ENCODE measurements at places on chromosomes 2 and 18.
A peak's percentile ranks its signal among the peaks of the same experiment; 100 is the strongest.

DNA sequence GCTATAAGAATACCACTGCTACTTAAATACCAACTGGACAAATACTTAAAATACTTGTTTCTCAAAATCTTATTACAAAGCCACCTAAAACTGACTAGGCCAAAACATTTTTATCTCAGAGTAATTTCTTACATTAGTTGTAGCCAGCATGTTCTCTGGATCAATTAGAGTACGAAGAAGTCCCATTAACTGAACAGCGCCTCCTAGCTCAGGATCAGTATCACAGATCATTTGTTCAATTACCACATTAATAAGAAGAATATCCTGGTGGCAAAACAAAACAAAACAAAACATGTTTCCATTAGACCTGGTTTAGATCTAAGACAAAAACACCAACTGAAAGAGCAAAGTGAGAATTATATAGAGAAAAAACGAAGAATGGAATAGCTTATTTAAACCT is 36.0 kb downstream of the PPP4R3B start:
- no peak for DNase-seq

DNA sequence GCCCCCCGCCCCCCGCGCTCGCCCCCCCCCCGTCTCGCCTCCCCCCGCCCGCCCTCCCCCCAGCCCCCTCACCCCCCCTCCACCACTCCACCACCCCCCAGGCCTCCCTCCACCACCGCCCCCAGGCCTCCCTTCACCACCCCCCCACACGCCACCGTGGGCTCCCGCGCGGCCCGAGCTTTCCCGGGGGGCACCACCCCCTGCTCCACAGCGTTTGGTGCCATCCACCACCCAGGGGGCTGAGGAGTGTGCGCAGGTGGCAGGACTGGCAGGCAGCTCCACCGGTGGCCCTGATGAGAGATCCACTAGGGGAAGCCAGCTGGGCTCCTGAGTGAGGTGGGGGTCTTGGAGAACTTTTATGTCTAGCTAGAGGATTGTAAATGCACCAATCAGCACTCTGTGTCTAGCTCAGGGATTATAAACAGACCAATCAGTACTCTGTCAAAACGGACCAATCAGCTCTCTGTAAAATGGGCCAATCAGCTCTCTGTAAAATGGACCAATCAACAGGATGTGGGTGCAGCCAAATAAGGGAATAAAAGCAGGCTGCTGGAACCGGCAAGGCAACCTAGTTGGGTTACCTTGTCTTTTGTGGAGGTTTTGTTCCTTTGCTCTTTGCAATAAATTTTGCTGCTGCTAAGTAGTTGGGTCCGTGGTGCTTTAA is 43.0 kb upstream of the ITSN2 start:
- DNase-seq, result no peak

DNA sequence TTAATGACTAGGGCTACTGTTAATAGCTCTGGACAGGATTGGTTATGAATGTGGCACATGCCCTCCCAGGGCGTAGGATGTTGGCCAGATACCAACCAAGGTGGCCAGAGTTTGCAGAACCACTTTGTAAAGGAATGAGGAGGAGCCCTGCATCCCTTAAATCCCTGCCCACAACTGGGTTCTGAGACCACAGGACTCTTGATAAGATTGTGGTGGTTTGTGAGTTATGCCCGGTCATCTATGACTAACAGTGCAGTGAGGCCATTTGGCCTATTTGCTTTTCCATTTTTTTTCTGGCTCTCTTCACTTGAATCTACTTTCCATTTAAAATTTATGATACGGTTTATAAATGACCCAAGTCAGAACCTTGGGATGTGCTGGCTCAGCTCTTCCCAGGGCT is 294.5 kb downstream of the PRKCE start:
- DNase-seq, result peak; percentile 94

DNA sequence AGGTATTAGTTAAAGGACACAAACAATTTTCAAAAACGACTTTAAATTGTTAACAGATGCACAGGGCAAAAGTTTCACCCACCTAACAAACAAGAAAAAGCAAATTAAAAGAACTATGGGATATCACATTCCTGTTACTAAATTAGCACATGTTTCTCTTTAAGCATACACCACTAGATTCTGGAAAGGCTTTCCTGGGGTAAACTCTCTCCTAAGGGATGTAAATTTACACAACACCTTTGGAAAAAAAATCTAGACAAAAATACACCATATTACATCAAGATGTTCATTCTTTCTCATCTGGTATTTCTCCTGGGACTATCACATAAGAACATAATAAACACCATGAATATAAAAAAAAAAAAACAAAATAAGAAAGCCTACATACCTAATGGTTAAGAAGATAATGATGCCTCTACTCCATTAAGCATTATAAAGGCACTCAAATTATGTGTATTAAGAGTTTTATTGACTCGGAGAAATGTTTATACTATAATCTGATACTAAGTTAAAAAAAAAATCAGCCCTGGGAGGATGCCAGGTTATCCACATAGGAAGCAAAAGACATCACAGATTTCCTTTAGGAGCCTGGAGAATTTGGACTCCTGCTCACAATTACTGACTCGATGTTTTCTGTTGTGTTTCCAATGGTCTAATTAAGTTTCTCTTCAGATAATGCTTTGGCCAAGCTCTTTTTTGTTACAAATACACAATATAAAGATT is 82.8 kb upstream of the AFF3 start:
- DNase-seq, result no peak

- no peak for DNase-seq
Measured at GRCh38 chr18:25819746-25820363, 270.6 kb downstream of the SS18 start.

DNA sequence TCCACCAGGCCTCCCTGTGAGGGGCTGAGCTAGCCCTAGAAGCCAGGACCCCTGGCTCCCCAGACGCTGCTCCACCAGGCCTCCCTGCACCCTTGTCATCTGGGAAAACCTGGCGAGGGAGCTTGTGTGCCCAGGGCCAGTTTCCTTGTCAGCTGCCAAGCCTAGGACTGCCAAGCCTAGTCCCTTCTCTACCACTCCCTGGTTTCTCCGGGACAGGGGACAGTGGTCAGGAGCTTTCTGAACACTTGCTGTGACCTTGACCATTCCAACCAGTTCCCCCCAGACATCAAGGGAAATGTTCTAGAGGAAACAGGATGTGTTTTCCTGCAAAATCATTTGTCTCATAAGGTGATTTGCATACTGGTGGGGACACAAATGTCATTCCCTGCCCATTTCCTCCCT is 41.3 kb upstream of the MRPL33 start:
- DNase-seq, result no peak

DNA sequence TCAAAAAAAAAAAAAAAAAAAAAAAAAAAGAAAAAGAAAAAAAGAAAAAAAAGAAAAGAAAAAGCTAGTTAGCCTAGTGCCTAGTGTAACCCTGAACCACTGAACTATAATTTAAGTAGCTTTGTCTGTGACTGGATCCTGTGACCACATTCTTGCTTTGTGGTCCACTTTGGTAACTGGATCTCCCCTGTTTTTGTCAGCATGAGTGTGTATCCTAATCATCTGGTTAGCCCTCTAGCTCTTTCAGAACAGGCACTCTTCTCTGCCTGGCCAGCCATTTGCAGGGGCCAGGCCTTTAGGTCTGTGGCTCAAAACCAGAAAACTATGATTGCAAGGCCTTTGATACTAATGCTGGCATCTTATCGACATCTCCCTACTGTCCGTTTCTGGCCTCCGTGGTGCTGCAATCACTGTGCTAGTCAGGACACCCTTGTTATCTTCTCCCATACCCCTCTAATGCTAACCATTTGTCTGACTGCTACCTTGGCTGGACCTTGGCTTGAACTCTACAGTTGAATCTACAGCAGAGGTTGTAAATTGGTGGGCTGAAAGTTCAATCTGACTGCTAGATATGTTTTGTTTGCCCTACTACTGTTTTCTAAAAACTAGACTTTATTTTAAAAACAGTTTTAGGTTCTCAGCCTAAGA is 40.5 kb downstream of the RBKS start:
- no peak for DNase-seq

- peak; percentile 93 for DNase-seq
Measured at GRCh38 chr2:152573168-152573567, 144.1 kb downstream of the PRPF40A start.

DNA sequence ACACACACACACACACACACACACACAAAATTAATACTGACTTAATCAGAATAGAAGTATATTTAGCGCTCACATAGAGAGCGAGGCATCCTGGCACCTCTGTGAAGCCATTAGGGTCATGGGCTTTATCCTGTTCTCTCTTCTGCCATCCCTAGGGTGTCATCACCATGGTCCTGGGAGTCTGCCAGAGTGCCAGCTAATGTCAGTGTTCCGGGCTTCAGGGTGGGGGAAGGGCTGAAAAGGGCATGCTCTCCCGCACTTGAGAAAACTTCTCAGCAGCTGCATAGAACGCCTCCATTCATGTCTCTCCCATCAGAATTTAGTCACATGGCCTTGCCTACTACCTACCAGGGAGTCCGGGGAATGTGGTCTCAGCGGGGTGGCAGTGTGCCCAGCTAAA is 19.7 kb upstream of the DYNC2LI1 start:
- no peak for DNase-seq

DNA sequence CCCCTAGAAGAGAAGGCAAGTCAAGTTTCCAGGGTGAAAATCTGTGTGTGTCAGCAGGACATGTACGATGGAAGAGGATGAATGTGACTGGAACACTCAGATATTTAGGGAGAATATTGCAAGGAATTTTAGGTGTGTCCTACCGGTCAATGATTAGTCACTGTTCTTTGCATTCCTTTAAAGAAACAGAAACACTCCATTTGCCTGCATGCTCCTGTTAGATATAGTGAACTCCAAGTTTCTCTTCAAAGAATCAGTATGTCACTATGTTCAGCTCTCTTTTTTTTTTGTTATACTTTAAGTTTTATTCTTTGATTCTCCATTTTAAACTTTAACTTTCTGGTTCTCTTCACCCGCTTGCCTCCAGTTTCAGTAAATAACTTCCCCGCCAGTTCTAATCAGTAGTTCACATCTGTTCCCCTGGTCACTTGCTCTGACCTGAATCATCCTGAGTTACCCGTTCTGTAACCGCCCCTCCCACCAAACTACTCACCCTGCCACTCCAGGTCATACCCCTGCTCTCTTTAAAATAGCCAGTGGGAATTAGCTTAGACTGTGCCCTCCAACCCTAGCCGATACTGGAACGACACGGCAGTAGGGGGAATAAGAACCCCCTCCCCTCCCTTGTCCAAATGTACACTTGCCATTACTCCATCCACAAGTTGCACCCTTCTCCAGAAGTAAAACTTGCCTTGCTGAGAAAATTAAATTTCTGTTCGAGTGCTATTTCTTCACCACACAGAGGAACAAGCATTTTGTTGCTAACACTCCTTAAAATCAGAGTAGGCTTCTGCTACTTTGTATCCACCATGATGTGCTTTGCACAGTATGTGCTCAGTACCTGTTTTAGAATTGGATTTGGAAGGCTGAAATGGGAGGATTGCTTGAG is 268.4 kb downstream of the METTL4 start:
- DNase-seq, result peak; percentile 23

GRCh38 chr2:237421542-237422116 is 7.7 kb upstream of the COL6A3 start:
- DNase-seq, result peak; percentile 77

DNA sequence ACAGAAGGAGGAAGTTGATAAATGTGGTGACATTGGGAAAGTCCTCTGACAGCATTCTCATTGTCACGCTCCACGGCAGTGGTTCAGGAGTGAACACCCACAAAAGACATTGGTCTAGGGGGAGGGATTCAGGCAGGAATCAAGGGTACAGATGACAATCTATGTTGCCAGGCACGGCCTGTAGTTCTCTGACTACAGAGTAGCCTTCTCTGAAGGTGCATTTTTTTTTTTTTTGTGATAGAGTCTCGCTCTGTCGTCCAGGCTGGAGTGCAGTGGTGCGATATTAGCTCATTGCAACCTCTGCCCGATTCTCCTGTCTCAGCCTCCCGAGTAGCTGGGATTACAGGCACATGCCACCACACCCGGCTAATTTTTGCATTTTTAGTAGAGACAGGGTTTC is 7.4 kb upstream of the MOB1A start:
- DNase-seq, result no peak

DNA sequence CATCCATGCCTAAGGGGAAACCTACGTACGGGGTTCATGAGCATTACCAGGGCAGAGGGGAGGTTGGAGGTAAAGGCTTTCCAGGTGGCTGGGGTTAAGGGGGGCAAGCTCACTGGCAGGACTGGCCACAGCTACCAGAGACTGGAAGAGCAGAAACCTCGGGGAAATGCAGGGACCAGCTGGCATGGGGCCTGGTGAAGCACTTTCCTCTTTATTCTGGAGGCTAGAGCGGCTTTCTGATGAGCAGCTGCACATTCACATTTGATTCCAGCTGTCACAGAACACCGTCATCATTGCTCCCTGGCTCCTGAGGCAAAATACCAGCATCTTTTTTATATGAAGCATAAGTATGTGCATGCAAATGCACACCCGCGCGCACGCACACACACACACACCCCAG is 28.7 kb upstream of the LRRC30 start:
- DNase-seq, result no peak

DNA sequence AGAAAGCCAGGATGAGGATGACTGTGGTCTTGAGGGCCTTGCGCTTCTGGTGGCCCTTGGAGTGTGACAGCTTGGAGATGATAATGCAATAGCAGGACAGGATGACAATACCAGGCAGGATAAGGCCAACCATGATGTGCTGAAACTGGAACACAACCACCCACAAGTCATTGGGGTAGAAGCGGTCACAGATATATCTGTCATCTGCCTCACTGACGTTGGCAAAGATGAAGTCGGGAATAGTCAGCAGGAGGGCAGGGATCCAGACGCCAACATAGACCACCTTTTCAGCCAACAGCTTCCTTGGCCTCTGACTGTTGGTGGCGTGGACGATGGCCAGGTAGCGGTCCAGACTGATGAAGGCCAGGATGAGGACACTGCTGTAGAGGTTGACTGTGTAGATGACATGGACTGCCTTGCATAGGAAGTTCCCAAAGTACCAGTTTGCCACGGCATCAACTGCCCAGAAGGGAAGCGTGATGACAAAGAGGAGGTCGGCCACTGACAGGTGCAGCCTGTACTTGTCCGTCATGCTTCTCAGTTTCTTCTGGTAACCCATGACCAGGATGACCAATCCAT is 2.7 kb downstream of the CXCR4 start:
- no peak for DNase-seq

DNA sequence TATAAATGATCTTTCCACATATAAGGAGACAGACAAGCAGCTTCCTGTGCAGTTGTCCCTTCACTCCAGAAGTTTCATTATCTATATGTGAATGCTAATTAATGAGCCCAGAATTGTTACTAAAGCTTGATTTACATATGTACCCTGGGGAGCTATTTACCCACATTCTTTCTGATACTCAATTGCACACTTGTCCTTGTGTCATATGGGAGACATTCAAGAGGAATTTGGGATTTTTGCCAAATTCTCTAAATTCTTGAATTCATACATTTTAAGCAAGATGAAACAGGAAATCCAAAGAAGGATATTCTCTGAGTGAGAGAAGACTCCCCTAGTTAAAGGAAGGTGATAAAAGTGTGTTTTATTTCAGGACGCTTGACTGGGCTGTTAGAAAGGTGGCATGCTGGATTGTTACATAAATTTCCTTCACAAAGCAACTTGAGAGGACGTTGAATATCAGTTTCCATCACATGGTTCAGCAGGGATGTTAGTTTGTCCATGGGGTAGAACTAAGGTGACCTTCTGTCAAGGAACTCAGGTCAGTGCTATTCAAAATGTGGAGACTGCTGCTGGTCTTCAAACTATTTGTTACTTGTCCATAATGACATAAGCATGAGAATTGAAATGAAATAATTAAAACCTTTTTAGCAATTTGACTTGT is 368.2 kb downstream of the IRS1 start:
- DNase-seq, result peak; percentile 46

GRCh38 chr2:235727174-235727573 is 233.3 kb downstream of the AGAP1 start:
- no peak for DNase-seq

All from kidney glomerular epithelial cell (primary cell).